ENCODE measurements at places on chromosomes 1 and 21.
A peak's percentile ranks its signal among the peaks of the same experiment; 100 is the strongest.

GRCh38 chr1:35570589-35571137, 2.5 kb upstream of the TFAP2E start:
- DNase-seq = no peak

DNA sequence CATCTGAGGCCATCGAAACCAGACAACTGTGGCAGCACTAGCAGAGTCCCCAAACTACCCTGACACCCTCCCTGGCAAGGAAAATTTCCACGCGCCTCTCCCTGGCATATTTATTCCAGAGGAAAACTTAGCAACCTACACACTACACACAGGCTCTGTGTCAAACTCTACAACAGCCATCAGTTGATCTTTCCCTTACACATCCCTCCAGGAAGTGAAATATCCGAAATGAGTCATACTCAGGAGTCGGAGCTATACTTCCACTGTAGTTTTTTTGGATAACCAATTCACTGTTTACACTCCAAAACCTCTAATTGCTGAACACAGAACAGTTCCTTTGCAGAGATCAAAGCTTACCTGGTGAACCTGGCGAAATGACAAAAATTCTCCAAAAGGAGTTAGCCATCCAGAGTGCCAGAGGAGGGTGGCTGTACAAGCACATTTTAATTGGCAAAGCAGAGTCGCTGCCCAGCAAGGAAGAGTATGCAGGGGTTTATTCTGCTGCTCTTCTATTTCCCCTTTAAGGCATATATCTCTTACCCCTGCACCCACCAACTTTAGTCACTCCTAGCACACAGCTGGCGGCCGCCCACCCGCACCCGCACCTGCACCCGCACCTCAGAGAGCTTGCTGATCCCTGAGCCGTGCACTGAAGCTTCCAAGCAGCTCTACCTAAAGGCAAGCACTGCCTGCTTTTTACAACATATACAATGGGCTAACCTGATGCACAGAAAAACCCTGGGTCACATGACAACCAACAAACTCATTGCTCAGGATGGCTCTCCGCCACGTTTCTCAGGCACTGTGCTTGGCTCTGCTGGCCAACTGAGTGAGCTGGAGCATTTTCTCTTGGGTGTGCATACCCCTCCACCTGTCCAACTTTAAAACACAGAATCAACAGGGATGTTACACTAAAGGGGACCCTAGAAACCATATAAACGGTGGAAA, 54.9 kb downstream of the CAPZB start:
- no peak for DNase-seq

DNA sequence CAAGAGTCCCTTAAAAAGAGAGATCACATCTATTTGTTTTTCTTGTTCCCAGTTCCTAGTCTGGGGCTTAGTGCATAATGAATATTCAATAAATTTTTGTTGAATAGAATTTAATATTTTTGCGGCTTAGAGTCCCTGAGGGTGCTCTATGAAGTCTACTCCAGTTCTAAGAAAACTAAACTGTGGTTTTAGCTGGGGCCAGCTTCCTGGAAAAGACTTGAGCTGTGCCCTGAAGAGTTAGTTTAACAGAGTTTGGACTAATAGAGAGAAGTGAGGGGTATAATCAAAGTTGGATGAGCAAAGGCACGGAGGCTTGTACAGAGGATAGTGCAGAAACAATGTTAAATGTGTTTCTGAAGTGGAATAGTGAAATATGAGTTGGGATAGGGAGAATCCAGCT, 168.9 kb downstream of the FASLG start:
- no peak for DNase-seq

GRCh38 chr1:184827600-184828368, 73.1 kb upstream of the EDEM3 start:
- DNase-seq = no peak

DNA sequence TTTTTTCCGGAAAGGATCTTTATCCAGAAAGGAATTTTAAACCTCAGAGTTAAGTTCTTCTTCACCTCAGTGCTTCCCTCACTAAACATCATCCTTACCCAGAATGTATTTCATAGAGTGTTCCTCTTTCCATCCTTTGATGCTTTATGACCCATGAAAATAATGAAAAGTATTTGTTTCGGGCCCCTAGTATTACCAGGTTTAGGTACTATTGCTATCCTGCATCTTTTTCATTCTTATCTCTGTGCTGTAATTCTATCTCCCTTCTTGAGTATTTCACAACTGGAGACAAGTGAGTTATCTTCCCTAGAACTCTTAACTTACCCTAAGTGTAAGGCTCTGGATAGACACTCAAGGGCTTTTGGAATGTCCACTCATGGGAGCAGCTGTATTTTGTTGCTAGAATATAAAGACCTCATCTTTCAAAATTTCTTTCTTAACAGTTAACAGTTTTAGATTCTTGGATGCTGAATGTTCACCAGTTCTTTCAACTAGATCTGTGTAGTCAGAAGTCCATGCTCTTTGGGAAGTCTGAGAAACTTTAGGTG, 26.2 kb downstream of the UCK2 start:
- no peak for DNase-seq

- no peak for DNase-seq
Observed at GRCh38 chr21:39885119-39885848, 18.0 kb downstream of the PCP4 start.

GRCh38 chr1:48807554-48808260, 31.0 kb upstream of the BEND5 start:
- no peak for DNase-seq

DNA sequence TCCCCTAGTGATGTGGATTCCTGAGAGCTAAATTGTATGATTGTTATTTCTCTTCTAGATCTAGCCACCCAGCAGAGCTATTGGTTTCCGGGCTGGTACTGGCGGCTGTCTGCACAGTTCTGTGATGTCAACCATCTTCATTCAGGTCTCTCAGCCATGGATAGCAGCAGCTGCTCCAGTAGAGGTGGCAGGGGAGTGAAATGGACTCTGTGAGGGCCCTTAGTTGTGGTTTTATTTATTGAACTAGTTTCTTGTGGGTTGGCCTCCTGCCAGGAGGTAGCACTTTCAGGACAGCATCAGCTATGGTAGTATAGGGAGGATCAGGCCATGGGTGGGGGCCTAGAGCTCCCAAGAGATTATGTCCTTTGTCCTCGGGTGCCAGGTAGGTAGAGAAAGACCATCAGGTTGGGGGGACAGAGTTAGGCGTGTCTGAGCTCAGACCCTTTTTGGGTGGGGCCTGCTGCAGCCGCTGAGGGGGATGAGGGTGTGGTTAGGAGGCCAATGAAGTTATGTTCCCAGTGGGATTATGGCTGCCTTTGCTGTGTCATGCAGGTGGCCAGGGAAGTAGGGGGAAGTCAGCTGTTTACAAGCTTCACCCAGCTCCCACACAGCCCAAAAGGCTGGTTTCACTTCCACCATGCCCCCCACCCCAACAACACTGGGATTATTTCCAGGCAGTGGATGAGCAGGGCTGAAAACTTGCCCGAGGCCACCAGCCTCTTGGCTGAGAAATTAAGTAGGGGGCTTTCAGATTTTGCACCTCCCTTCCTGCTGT, 55.1 kb upstream of the RGS4 start:
- DNase-seq = no peak

DNA sequence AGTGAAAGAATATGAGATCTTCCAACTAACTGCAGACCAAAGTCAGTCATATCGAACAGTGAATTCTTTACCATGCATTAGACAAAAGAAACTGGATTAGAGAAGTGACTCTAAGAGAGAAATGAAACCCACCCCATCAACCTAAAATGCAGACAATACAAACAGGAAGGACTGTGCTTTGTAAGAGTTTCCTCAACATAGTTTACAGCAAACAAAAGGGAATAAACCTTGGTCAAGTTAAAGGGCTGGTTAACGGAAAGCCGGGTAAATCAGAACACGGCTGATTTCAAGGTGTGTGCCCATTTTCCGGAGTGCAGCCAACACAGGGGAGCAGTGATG, 39.2 kb downstream of the SIPA1L2 start:
- no peak for DNase-seq

GRCh38 chr1:12438349-12438924, 179.6 kb downstream of the DHRS3 start:
- peak; percentile 42 for DNase-seq

GRCh38 chr21:45259206-45259840, 28.4 kb downstream of the POFUT2 start:
- no peak for DNase-seq

DNA sequence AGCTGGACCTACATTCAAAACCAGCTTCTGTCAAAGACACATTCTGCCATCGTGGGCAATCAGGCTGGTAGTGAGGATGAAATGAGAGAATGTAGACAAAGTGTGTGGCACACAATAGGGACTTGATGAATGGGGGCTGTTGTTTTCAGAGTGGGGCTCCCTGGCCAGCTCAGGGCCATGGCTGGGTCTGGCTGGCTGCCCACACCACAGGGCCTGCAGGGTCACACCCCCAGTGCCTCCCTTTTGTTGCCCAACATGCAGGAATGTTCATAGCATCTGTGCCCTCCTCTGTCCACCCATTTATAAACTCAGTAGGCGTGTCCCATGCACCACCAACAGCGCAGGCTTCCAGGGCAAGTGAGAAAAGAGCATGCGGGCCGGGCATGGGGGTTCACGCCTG, 20.8 kb upstream of the ECE1 start:
- DNase-seq = no peak

DNA sequence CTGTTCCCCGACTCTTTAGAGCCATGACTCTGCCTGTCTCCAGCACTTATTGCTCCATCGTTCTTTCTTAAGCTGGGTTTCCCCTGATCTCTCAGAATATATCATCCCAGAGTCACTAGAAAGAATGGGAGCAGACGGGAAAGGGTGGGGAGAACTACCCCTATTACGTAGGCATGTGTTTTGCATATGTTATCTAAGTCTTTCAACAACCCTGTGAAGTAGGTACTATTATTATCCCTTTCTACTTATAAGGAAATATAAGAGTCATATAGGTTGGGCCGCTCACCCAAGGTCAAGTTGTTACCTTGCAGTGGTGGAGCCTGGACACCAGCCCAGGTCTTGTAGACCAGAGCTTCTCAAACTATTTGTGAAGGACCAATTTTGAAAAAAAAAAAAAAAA, 38.7 kb downstream of the ELF3 start:
- no peak for DNase-seq

- no peak for DNase-seq
Observed at GRCh38 chr21:36890086-36890485, 76.4 kb downstream of the HLCS start.

- no peak for DNase-seq
Observed at GRCh38 chr1:45635211-45635610, 11.4 kb upstream of the CCDC17 start.

DNA sequence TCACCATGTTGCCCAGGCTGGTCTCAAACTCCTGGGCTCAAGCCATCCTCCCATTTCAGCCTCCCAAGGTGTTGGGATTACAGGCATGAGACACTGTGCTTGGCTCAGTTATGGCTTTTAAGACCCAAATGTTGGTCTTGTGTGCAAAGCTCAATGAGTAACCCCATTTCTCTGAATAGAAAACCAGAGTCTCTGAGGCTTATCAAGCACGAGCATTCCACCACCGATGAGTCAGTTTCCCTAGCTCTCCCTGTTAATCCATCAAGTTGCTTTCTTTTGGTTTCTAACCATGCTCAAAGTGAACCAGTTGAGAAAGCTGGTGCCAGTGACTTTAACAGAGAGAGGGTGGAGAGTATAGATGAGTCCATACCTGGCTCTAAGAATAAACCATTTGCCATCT, 350.9 kb upstream of the ADGRL2 start:
- DNase-seq = no peak

DNA sequence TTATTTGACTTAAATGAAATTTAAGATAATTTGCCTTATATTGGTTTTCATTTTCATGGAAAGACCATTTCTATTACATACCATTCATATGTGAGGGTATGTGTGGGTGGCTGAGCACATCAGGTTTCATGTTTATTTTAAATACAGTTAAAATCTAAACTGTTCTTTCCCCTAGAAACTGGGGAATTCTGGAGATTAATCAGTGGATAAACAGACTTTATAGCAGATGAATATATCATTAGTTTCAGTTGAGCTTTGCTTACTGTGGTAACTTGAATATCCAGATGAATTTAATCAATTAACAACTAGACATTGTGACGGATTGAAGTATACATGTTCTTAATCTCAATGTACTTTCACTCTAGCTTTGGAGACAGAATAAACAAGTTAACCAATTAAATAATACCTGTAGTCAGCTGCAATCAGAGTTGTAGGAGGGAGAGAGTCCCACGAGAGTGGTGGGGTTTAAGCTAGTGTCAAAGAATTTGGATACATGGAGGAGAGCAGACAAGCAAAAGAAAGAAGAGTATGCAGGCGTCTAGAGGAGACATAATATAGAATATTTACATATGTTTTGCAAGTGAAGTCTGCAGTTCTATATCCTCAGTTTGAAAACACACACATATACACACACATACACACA, 97.6 kb downstream of the PDE4B start:
- no peak for DNase-seq

- peak; percentile 57 for DNase-seq
Observed at GRCh38 chr1:15046487-15047165, 106.9 kb upstream of the TMEM51 start.

GRCh38 chr1:221779771-221780170, 37.9 kb upstream of the DUSP10 start:
- DNase-seq = no peak

GRCh38 chr1:164719676-164720439, 160.9 kb downstream of the PBX1 start:
- no peak for DNase-seq

DNA sequence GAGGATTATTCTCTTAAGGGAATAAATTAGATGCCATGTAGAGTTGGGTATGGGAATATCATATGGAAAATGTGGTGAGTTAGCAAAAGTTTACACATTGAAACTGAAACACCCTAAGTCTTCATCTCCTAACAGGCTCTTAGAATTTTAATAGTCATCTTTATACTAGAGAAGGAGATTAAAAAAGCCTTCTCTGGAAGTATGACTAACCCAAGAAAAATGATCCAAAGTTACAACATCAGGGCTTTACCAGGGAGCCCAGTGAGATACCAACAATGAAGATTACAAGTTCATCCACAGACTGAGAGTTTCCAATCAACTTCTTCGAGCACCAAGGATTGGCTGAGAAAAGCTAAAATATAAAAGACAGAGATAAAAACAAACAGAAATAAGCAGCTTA, 70.0 kb upstream of the KIAA0040 start:
- no peak for DNase-seq

DNA sequence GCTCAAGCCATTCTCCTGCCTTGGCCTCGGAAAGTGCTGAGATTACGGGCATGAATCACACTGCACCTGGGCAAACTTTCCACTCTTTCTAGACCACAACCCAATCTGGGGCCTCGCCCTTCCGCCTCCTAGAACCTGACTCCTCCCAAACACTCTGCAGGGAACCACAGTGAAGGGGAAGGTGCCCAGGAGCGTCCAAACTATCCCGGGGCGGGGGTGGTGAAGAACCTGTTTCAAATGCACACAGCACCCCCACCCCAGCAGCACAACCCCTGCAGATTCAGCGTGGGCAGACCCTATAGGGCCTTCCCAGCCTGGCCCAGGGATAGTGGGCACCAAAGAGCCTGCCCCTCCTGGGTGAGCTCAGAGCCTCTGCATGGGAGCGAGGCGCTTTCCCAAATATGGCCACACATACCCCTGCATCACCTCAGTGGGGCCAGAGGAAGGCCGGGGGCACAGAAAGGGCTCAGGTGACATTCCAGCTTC, 86.9 kb downstream of the STUM start:
- DNase-seq = peak; percentile 55

Data from activated CD4-positive, alpha-beta T cell treated with anti-CD3 and anti-CD28 coated beads, Interleukin-2, amount 50 U/mL, for 48 hours (primary cell).